Right renal cortex interstitium (tissue), 3 donors: ENCODE measurements at places on chromosomes 12 and 14.
A peak's percentile ranks its signal among the peaks of the same experiment; 100 is the strongest.

- no peak for DNase-seq
These were observed 240.3 kb downstream of the ZFP36L1 start for GRCh38 chr14:68552602-68553001.

DNA sequence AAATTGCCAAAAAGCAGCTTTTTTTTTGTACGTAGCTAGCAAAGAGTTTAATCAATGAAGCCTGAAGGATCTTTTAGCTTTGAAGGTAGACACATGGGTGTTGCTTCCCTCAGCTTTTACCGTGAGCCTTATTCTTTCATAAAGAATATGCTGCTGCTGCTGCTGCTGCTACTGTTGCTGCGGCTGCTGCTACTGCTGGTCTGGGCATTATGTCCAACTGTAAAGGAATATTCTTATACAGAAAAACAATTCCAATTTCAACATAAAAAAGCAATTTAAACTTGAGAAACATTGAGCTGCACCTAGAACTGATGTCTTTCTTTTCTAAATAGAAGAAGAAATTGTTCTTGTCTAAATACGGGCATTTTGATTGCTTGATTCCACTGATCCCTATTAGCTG is 38.9 kb upstream of the PPP1R12A start:
- DNase-seq: no peak

GRCh38 chr12:109531411-109531810 is 41.9 kb downstream of the MMAB start:
- no peak for DNase-seq

GRCh38 chr14:59206892-59207291 is 18.4 kb downstream of the DAAM1 start:
- DNase-seq: no peak

DNA sequence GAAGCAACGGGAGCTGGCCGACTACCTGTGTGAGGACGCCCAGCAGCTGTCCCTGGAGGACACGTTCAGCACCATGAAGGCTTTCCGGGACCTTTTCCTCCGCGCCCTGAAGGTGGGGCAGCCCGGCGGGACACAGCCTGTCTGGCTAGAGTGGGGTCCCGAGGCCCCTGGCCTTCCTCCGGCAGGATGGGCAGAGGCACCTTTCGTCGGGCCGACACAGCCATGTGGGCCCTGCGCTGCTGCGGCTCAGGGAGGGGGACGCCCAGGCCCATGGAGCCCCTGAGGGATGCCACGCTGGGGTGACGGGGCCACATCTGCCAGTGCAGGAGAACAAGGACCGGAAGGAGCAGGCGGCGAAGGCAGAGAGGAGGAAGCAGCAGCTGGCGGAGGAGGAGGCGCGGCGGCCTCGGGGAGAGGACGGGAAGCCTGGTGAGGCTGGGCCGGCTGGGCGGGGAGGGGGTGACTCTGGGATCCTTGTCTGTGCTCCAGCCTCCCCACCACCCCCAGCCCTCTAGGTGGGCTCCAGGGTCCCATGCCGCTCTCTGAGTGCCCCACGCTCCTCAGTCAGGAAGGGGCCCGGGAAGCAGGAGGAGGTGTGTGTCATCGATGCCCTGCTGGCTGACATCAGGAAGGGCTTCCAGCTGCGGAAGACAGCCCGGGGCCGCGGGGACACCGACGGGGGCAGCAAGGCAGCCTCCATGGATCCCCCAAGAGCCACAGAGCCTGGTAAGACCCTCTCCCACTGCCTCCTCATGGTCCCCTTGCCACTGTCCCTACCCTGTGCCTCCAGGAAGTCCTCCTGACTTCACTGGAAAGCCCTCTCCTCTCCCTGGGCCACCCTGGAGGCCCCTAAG is 10.9 kb upstream of the ADSS1 start:
- DNase-seq: no peak

DNA sequence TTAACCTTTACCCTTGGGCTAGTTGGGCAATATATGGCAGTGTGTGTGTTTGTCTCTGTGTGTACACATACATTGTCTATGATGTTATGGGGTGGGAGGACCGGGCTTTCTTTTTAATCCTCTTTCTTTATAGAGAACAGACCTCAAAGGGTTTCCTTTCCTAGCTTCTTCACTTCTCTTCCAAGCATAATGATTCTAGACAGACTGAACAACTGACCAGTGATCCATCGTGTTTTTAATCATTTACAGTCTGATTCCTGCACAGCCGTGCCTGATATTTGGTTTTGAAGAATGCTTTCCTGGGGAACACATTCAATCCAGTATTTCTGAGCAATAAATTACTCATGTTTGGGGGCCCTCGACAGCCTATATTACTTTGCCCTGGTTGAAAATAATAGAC is 481.1 kb upstream of the DCN start:
- no peak for DNase-seq

GRCh38 chr14:92223025-92223424 is 99.9 kb upstream of the SLC24A4 start:
- DNase-seq: no peak

- DNase-seq: no peak
These were observed at the start of gene TC2N for GRCh38 chr14:91867316-91867988. Gene TC2N, minus strand, starts transcription at chr14:91867536. Its CDS starts 53,767 bp downstream, at chr14:91813769.

GRCh38 chr12:84982888-84983287 is 53.2 kb downstream of the TSPAN19 start:
- no peak for DNase-seq

- no peak for DNase-seq
These were observed 1.5 kb upstream of the STAT6 start for GRCh38 chr12:57112492-57113294.

GRCh38 chr14:93950948-93951634 is 23.9 kb downstream of the FAM181A start:
- DNase-seq: no peak

- DNase-seq: no peak
These were observed 75.6 kb downstream of the NTF3 start for GRCh38 chr12:5507401-5507935.

- DNase-seq: no peak
These were observed 20.1 kb upstream of the EIF2B2 start for GRCh38 chr14:74982661-74983060.

DNA sequence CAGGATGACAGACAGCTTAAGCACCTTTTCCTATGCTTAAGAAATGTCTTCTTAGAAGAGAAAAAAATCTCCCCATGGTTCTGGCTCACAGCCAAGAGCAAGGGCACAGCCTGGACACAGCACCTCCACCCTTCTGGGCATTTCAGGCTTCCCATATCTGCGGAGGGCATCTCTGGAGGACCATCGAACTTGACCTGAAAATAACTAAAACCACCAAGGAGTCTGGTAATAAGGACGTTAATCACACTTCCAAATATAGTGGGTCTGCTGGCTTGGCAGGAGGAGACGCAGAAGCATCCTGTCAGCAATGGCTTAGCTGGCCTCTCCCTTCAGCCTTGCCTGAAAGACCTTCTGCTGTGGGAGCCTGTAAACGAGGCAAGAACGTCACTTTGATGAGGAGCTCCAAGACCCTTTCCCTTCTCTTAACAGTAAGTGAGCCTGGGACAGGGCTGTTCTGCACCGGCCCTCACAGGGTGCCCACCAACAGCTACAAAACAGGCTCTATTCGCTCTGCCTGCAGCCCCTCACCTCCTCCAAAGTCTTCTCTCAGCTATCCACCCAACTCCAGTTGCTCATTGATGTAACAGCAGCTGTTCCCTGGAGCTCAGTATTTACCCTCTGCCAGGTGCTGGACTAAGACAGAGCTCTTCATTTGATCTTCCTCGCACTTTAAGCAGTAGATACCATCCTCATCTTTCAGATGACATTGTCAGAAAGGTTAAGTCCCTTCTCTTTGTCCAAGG is 13.2 kb downstream of the SETD3 start:
- no peak for DNase-seq

DNA sequence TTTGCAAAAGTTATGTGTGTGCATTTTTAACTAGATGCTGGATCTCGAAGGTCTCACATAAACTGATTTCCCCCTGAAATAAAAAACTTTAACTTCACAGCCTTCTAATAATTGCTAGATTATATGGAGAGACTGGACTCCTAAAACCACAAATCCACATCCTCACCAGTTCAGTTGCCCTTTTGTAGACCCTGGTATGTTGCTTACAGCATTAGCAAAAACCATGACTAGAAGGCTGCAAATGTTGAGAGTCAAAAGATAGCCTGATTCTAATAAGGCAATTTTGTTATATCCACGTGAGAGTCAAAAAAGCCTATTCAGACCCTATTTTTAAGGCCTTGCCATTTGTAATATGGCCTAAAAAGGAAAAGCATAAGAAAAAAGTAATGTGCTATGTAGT is 37.4 kb downstream of the RASSF8 start:
- no peak for DNase-seq

DNA sequence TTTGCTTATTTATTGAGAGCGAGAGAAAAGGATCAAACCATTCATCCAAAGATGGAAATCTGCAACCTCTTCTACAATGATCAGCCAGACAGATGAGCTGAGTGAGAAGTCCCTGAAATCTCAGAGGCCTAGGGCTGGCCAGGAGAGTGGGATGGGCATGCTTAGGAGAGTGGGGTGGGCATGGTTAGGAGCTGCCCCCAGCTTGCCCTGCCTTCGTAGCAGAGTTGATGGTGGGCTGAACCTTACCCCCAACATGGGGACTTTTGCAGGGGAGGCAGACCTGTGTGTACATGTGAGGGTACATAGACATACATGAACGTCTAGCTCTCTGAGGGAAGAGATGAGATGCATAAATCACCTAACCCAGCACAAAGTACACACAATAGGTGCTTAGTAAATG is 95.7 kb upstream of the ESRRB start:
- no peak for DNase-seq

DNA sequence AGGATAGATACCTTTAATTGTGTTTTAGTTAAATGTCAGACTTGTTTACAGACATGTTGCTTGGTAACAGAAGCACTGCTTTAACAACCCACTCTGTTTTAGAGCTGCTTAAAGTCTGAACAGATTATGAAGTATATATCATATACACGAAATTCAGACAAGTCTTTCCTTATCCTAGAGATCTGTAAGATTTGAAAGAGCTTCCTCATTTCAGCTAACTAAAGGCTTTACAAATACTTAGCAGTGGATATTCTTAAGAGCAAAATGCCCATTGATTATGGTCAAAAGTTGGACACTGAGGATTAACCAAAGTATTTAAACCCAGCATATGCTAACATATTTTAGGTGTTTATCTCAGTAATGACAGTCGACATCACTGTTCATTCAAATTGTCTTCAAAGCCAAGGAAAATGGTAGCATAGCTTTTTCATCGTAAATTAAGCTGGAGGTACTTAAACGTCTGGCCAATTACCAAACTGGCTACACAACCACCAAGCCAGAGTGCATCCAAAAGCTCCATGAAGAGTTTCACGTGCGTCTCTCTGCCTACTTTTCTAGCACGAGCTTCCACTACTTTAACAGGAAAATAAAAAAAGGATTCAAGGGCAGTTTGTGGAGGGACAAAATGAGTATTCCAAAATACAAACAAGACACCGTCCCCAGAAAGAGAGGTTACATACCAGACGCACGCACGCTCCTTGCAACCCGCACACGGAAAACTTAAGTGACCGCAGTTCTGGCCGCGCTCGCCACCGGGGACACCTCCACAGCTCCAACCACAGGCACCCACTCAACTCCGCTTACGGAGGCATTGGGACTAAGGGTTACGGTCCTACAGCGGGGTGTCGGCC is 565 bp downstream of the CEP83 start:
- peak; percentile 57 for DNase-seq

DNA sequence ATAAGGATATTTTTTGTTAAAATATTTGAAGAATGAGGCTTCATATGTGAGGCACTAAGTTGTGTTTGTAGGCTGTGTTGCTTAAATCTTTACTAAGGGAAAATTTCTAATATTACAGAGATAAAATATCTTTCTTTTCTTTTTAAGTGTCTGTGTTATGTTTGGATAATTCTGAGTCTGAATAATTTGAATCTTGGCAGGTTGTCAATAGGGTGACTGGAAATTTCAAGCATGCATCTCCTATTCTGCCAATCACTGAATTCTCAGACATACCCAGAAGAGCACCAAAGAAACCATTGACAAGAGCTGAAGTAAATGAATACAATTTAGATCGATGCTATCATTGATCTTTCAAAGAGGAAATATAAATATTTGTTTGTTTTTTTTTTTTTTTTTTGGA is 29.4 kb downstream of the TMPO start:
- no peak for DNase-seq

DNA sequence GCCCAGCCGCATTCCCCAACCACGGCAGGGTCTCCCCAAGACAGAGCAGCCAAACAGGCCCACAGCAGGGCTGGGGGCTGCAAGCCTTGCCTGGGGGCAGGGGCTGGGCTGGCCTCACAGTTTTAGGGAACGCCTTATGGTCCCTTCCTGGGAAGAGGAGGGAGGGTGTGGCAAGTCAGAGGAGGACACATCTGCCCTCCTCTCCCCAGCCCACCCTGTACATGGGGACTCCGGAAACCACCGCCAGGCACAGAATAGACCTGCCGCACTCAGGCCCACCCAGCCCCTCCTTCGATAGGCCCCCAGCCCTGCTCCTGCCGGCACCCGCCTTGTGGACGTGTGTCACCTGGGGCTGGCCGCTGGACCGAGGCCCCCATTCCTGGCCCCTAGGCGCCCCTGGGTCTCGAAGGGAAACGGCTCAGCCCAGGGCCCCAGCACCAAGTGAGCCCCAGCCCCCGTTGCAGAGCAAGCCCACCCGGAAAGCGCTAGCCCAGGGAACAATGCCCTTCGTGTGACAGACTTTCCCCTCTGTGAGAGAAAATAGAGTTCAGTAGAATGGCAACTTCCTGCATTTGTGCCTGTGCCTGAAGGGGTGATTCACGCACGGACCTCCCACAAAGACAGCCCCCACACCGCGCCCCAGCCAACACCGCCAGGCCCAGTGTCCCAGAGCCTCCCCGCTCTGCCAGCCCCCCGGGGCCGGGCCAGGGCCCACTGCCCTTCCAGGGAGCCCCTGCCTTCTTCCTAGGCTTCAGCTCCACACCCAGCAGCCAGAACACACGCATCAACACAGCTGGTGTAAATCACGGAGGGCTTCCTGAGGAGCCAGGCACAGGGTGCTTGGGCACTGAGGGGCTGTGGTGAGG is 12.0 kb upstream of the NUDT14 start:
- DNase-seq: no peak

- DNase-seq: peak; percentile 54
These were observed 35.6 kb downstream of the GCH1 start for GRCh38 chr14:54867011-54867410.

GRCh38 chr12:30019366-30020140 is 235.8 kb upstream of the TMTC1 start:
- no peak for DNase-seq

GRCh38 chr12:131912518-131913274 is 16.4 kb upstream of the PUS1 start:
- DNase-seq: no peak

DNA sequence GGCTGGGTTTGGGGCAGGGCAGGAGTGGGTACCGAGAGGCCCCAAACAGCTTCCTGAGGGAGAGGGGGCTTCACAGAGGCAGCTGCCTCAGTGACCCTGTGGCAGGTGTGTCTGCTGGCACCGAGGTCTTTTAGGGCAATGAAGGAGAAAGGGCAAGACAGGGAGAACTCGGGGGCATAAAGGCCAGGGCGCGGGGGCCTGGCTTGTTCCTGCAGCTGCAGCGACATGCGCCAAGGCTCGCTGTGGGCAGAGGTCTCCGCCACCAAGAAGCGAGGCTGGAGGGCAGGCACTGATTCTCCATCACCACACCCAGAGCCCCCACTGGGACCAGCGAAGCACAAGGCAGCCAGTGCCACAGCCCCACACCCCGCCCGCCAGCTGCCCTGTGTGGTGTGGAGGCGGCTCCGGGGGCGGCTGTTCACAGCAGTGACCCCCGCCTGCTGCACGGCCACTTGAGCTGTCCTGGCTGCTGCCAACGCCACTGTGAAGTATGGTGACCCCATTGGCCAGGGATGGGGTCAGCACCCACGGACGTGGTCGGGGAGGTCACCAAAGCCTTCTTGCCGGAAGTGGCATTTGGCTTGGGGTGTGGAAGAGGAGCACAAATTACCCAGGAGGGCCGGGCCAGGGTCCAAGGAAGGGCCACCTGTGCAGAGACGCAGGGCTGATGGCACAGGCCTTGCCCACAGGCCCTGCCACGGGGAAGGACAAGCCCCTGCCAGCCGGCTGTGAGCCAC is 16.4 kb downstream of the BAG5 start:
- no peak for DNase-seq
